Hindlimb muscle (tissue), 1 donor: ENCODE measurements at places on chromosomes 13 and 19.

GRCh38 chr19:45498411-45499195, at the start of gene PPM1N:
TSS of gene PPM1N (plus strand) at chr19:45498443. CDS start at chr19:45498473, 30 bp downstream.
- no peak for DNase-seq

GRCh38 chr13:95676105-95676761, 706 bp upstream of the DNAJC3 start:
- no peak for DNase-seq

- peak; percentile 40 for DNase-seq
Measured at GRCh38 chr13:113545455-113545930, 39.1 kb upstream of the TFDP1 start.

DNA sequence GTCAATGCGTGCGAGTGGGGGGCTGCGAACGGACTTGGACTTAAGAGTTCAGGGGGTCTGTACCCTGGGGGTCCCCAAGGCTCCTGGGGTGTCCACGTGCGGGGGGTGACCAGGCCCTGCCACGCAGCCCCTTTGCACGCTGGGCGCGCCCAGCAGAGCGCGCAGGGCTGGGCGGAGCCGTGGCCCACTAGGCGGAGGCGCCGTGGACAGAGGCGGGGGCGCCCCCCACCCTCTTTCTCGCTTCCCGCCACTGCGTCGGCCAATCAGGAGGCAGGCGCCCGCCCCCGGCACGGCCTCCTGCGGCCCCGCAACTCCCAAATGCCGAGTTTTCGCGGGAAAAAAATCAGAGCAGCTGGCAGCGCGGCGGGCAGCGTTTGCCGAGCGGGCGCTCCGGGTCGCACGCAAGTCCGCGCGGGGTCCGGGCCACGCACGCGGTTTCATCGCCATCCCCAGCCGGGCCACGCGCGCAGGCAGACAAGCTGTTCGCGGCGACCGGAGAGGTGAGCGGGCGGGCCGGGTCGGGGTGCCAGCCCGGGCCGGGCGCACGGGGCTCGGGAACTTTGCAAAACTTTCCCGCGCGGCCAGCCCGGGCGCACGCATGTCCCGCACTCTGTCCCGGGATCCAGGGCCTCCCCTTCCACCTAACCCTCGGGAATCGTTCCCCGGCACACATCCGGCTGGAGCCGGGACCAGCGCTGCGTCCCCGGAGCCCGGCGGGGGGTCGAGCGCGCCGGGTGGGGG, at the start of gene UHRF1:
UHRF1 (plus strand) TSS at position 346 of the 741 bp plus-strand sequence. CDS start 1,385 bp downstream, outside the sequence.
- no peak for DNase-seq

DNA sequence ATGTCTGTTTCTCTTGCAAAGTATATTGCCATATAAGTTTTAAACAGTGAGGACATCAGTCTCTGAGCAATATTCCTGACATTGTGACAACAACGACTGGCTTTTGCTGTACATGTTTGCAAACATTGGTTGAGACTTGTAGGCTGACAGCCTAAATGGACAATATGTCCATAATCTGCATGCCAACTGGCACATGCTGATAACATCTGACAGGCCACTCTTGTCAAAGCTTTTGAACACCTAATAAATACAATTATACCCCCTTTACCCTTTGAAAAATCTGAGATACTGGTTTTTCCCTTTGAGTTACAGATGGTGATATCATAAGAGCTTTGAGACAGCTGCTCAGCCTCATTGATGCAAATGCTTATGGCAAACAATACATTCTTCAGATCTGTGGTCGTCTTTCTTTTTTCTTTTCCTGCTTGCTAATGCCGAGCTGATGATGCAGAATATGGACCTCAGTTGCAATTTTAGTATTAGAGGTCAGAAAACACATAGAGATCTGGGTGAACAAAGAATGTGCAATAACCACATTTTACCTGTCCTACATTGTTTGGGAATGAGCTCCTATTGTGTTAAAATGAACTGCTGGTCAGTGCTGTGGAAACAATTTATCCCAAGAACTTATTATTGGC, 114.9 kb downstream of the RFC3 start:
- DNase-seq, result no peak

GRCh38 chr13:112250788-112251445, 125.2 kb upstream of the SPACA7 start:
- DNase-seq, result no peak

DNA sequence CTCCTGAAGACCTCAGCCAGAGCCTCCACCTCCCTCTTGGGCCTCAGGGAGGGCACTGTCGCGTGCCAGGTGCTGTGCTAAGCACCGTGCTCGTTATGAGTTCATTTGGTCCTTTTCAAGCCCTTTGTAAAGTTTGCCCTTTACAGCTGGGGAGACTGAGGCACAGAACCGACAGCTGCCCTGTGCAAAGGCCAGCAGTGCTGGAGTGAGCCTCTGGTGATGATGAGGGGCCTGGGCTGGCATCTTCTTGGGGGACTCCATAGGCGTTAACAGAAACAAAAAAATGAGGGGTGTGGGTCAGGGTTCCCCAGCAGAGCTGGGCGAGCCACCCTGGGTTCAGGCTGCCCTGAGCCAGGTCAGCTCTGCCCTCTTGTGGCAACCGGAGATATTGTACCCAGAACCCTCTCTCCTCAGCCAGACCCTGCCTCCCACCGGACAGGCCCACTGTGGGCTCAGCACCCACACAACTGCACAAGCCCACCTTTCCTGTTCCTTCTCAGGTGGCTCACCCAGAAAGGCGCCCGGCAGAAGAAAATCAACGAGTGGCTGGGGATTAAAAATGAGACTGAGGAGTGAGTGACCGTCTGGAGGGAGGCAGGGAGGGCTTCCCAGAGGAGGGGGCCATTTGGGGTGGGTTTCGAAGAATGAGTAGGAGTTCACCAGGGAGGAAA, 5.5 kb upstream of the IFI30 start:
- no peak for DNase-seq

DNA sequence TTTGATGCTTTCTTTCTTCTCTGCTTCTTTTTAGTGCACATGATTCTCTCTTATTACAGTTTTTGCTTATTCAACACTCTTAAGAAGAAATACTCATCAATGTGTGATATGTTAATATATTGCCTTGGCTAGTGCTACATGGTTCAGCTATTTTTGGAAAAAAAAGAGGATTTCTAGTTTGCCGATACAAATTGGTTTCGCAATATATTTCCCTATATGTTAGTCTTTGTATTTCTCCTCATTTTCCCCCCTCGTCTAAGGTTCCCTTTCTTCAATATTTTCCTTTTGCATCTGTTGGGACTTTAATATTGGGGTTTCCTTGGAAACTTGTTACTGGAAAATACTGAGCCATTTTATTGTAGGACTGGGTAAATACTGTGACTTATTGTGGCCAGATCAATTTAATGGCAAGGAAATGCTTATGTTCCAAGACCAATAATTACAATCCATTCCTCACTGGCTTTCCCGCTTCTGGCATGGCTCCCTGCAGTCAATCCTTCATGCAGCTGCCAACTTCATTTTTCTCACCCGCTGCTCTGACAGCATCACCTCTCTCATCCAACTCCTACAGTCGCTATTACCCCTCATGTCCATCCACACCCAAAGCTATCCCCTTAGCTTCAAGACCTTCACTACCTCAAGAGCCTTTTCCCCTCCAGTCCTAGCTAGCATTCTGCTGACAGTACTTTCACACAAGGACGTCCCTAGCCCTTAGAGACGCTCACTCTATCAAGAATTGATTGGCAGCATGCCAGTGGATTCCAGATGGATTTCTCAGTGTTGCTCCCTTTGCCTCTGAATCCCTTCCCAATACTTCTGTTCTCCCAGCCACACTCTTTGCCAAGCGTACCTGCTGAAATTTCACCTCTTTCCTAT, 280.1 kb upstream of the TMTC4 start:
- peak; percentile 8 for DNase-seq
